HAP-1 (cell line): ENCODE measurements at places on chromosomes 2 and 18.

GRCh38 chr2:60567096-60567495 lies 13.6 kb upstream of the BCL11A start:
- DNase-seq = no peak

DNA sequence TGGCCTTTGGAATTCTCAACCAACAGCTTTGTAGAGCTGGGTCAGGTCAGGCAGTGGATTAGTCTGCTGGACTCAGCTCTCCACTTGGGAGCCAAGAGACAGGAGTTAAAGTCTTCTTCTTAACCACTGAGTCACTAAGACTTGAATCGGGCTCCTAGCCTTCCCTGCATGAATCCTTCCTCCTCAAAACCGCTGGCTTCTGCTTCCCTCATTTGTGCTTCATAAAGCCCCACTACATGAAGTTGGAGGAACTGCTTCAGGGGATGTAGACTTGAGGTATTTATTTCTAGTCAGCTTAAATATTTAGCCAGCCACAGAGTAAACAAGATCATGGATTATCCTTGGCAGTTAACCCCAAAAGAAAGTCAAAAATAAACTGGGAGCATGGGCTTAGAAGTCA lies 536.3 kb upstream of the TNP1 start:
- no peak for DNase-seq

DNA sequence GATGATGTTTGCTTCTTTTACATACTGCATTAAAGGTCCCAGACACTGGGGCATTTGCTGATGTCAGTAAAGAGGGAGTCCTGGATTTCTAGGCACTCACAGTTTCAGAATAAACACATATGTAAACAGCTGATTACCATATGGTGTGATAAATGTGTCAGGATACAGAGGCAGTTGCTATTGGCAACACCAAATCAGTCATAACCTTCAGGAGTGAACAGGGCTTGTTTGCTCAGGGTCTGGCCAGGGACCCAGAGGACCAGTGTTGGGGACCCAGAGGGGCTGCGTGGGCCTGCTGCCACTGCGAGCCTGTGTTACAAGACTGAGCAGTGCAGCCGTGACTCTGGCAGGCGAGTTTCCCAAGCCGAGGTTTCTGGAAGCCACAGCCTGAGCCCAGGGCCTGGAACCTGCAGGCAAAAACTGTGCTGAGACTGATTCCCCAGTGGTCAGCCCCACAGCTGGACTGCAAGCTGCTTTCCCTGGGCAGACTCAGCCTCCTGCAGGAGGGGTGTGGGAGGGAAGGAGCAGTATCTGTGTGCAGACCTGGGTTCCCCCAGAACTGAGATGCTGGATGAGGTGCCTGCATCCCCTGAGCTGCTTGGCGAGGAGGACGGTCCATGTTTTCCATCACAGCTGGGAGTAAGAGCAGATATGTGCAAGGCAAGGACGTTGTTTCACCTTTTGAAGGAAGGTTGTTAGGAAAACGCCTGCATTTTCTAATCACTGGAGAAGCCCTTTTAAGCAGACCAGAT lies 23.6 kb downstream of the ASAP2 start:
- no peak for DNase-seq

DNA sequence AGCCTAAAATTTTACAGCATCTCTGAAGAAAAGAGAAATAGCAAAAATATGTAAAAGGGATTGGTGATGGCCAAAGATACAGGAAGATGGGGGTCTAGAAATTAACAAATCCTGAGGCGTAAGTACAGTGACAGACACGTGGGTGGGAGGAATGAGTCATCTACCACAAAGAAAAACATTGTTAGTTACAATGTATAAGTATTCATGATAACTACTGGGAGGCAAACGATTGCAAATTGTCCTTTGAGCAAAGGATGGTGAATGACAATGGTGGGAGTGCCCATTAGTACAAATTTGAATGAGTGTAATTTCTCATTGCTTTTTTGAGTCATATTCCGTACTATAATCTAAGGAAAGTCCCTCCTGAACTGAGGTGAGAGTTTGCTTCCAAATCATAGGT lies 809.0 kb upstream of the FAM98A start:
- DNase-seq = no peak

DNA sequence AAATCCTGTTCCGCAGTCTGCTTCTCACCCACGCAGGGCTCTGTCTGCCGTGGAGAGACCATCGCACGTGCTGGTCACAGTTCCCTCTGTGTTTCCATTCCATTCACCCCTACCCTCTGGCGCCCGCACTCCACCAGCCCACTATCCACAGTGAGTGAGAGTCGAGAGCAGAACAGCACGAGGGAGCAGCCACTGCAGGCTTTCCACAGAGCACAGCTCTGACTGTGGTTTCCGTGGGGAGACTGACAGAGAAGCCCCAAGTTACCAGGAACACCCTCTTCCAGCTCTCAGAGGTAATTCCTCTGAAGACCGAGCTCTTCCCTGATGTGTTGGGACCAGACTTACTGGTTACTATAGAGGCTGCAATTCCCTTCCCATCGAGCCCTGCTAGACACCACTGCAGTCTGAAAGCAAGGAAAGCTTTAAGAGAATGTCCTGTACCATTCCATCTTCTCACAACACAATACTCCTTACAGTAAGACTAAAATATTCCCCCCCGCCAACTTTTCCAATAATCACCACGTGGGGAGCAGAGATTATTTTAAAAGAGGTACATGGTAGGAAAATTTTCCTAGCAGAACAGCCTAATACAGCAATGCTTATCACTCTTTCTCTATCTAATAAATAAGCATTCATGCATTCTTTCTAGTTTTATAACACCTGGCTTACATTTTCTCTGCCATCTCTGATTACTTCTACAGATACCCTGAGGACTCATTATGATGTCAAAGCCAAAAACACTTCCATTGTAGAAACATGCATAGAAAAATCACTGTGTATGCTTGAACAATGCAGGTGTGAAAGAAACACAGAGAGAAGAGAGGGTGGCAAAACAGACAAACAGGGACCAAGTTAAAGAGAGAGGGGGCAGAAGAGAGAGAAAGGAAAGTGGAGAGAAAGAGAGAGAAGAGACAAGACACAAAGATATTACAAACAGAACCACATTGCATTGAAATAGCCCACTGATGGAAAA lies 4.7 kb downstream of the MYT1L start:
- no peak for DNase-seq

- DNase-seq = no peak
Observed at GRCh38 chr2:9594366-9595054, 36.3 kb downstream of the YWHAQ start.

DNA sequence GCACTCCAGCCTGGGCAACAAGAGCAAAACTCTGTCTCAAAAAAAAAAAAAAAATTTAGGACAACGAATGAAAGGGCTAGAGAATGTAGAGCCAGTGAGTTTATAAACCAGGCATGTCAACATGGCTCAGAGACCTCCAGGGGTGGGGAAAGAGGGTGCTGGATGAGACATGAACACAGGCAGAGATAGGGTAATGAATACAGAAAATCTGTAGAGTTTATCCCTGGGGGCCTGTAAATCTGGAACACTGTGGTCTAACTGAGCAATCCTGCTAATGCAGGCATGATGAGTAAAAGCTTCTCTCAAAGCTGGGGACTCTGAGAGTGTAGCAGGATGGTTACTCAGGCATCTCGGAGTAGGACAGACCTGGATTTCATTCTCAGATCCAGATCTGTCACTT lies 59.2 kb upstream of the IGFBP2 start:
- DNase-seq = no peak

DNA sequence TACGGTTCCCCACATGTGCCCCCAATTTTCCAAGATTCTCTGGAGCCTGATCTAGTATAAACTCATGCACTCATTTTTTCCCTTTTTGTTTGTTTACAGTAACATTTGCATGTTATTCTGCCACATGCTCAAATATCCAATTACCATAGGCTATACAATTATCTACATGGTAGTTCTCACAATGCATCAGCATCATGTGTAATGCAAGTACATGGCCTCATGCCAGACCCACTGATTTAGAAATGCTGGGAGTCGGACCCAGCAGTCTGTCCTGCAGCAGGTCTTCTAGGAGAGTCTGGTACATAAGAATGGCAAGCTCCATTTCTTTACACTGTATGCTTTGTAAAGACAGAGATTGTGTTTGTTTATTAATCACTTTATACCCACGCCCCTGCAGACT lies 107.7 kb downstream of the CBLN2 start:
- DNase-seq = no peak

- no peak for DNase-seq
Observed at GRCh38 chr2:81658227-81658626, 1353.7 kb upstream of the LRRTM1 start.
